ENCODE measurements at places on chromosomes 7 and 10.

DNA sequence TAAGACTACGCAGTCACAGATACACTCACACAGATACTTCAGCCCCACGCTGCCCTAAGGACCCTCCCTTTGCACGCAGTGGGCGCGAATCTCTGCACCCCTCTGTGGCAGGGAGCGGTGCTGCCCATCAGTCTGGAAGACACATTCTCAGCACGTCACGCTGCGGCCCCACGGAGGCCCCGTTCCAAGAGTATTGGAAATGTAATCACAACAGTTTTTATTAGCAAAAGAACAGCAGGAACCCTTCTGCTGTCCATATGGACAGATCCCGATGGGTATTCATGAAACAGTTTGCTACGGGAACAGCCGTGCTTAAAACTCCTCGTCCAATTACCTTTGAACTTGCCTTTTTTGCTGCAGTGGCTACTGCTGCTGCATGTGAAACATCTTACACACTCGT, 131.0 kb downstream of the RPS24 start:
- DNase-seq = no peak

DNA sequence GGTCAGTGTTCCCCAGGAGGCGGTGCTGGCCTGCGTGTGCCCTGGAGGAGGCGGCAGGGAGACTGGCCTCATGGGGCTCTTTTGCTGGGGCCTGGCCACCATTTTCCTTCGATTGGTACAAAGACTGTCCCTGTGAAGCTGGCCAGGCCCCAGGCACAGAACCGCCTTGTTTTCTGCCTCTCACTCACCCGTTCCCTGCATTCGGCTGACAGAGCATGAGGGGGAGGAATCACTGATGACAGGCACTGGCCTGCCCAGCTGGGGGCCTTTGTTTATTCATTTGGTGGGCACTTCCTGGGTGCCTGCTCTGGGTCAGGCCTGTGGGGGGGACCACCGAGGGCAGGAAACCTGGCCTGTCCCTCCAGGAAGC, 139.2 kb downstream of the FAM53B start:
- no peak for DNase-seq

DNA sequence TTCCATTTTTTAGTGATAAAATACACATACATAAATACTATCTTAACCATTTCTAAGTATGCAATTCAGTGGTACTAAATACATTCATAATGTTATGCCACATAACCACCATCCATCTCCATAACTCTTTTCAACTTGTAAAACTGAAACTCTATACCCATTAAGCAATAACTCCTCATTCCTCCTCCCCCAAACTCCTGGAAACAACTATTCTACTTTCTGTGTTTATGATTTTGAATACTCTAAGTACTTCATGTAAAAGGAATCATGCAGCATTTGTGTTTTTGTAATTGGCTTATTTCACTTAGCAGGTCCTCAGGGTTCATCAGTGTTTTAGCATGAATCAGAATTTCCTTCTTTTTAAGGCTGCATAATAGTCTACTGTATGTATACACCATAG, 131.8 kb downstream of the TES start:
- DNase-seq = no peak

DNA sequence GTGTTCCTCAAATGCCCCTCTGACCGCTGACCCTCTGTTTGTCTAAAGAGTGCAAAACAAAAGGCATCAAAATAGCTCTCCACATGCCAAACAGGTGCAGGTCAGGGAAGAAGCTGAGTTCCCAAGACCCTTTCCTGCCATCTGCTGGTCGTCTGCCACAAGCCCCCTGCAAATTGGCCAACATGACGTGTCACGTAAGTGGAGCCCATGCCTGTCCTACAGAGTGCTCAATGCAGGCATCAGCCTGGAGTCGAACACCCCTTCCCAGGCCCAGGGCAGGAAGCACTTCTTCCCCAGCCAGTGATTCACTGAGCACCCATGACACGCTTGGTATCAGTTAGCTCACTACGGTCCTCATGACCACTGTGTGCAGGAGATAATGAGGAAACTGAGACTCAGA, 14.1 kb downstream of the TMEM72 start:
- DNase-seq = no peak

DNA sequence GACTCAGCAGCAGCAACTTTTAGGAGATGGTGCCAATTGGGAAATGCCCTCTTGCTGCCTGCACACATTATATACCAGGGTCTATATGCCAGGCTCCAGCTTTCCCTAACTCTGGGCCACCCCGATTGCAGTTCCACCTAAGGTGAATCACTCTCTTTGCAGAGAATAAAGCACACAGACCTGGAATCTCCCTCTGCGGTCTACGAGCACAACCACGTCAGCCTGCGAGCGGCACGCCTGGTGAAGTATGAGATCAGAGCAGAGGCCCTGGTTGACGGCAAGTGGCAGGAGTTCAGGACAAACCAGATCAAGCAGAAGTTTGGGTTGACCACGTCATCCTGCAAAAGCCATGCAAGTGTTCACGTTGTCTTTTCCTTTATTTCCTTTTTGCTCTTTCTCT, 38.2 kb upstream of the PLEKHA1 start:
- no peak for DNase-seq

DNA sequence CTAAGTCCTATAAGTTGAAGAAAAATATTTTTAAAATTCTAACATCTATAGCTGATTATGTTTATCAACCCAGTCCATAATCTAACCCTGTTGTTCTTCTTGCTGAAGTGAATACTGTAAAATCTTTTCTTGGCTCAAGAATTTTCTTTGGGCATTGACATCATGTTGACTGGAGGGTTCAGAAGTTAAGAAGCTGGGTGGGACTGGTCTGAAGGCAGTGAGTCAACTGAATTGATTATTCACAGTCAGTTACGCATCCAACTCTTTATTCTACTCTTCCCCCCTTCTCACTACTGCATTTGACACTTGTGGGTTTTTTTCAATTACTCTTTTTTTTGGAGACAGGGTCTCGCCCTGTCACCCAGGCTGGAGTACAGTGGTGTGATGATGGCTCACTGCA, 31.0 kb downstream of the DENND2A start:
- DNase-seq = no peak

- DNase-seq = no peak
Measured at GRCh38 chr7:120738816-120739215, 119.1 kb downstream of the TSPAN12 start.

DNA sequence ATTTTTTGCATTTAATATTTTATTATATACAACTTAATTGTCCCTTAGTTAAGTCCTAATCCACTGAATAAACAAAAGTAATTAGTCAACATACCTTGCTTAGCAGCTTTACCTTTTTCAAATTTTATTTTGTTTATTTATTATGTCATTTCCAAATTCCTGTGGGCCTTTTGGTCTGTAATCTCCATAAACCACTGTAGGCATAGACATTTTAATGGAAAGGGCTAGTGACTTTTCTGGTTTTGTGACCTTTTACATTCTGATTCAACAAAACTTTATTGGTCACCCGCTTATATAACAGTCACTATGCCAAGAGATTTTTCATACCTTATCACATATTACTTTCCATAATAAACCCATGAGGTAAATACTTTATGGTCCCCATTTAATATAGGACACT, 181.3 kb upstream of the PRPS1L1 start:
- DNase-seq = no peak

- DNase-seq = no peak
Measured at GRCh38 chr7:151320263-151320845, 21.3 kb upstream of the NUB1 start.

DNA sequence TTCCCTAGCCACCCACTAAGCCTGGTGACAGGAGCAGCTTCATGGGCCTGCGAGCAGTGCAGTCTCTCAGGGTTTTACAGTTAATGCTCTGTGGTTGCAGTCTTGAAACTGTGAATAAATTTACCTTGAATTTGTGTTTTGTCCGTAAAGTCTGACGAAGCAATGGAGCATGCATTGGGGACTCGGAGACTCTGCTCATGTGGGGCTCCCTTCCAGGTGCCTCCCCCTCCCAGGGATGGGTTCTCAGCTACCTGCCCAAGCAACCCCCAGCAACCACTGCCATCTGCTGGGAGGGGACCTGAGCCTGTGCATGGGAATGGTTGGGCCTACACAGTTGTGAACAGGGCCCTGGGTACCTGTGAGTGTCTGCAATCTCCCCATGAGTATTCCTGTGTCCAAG, 36.3 kb upstream of the IKZF1 start:
- DNase-seq = no peak

GRCh38 chr7:146510088-146510680, 393.6 kb downstream of the CNTNAP2 start:
- DNase-seq = no peak

DNA sequence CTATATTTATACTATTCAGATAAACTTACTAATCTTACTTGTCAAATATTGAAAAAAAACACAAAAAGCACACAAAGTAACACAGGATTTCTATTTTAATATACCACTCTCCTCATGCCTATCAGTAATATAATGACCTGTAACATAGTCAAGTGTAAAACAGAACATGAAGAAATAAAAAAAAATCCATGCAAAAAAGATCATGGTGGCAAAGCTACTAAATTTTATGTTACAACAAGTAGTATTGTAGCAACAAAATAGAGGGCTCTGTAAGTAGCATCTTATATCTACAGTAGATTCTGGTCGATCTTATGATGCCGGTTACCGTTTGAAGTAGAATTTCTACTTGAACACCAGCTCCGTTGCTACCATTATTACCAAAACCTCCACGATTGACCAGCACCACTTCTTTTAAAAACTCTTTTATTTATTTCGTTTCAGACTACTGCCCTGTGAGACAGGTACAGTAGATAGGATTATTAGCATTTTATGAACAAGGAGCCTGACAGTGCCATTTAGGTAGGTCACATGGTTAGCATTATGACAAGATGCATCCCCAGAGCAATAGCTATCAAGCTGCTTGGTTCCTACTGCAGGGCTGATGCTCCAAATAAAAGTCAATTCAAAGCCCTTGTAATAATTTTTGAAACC, 2.1 kb downstream of the CPED1 start:
- DNase-seq = no peak

GRCh38 chr10:123558651-123559050, 107.5 kb upstream of the GPR26 start:
- DNase-seq = no peak

DNA sequence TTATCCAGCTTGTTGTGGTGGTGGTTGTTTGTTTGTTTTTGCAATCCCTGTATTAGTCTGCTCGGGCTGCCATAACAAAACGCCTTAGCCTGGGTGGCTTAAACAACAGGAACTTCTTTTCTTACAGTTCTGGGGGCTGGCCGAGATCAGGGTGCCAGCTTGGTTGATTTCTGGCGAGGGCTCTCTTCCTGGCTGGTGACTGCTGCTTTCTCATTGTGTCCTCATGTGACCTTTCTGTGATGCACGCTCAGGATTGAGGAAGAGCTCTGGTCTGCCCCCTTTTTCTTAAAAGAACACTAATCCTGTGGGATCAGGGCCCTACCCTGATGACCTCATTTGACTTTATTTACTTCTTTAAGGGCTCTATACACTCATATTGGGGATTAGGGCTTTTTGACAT, 107.1 kb upstream of the NRP1 start:
- no peak for DNase-seq

- DNase-seq = no peak
Measured at GRCh38 chr10:1873661-1874315, 136.5 kb upstream of the ADARB2 start.

DNA sequence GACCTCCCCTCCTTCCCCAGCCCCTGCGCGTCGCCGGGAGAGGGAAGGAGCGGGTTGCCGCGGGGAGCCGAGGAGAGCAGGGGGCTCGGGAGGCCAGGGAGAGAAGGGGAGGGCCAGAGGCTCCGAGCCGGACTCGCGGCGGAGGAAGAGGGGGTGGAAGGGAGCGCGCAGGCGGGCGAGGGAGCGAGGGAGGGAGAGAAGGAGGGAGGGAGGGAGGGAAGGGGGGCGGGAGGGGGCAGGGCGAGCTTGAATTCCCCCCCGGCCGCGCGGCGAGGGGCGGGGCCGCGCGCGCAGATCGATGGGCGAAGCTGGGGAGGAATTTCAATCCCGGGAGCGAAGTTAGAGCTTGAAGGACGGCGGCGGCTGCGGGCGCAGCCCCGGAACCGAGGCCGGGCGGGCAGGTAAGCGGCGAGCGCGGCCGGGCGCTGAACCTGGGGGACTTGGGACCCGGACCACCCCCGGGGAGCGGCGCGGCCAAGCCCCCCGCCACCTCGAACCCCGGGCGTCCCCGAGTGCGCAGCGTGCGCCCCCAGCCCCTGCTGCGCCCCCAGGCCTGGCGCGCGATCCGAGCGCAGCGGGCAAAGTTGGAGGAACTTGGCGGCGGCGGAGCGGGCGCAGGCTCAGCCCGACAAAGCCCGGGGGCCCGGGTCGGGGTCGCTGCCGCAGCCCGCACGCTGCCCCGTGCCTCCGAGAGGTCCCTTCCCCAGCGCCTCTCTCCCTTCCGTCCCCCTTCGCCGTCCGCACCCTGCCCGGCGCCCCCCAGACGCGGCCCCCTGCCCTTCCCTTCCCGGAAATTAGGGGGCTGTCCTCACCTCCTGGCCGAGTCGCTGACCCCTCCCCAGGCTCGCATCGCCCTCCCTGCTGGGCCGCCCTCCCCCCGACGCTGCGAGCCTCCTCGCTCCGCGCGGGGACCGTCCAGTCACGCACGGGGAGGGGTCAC, at the start of gene ELFN1:
Gene ELFN1, plus strand, starts transcription at position 324 of the 940 bp plus-strand sequence. CDS start 74,320 bp downstream, outside the sequence.
- DNase-seq = no peak

DNA sequence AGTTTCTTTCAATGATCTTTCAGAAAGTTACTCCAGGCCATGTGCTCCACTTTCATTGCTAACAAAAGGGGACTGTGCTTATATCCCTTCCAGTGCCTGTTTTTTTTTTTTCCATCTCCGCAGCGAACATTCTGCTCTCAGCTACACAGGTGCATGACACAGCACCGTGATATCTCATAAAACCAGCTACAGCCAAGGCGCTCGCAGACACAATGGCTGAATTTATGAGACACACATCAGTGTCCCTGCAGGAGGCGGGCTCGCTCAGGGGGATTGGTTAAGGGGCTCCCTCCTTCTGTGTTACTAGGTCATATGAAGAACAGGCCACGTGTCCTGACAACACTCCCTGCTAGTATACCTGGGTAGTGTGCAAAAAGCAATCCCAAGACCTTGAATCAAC, 245.5 kb downstream of the SKAP2 start:
- no peak for DNase-seq

- no peak for DNase-seq
Measured at GRCh38 chr10:1128649-1129048, 72.5 kb downstream of the WDR37 start.

GRCh38 chr7:28381466-28381865, 30.9 kb upstream of the CREB5 start:
- DNase-seq = no peak

- DNase-seq = no peak
Measured at GRCh38 chr10:101959346-101959916, 96.5 kb downstream of the ARMH3 start.

DNA sequence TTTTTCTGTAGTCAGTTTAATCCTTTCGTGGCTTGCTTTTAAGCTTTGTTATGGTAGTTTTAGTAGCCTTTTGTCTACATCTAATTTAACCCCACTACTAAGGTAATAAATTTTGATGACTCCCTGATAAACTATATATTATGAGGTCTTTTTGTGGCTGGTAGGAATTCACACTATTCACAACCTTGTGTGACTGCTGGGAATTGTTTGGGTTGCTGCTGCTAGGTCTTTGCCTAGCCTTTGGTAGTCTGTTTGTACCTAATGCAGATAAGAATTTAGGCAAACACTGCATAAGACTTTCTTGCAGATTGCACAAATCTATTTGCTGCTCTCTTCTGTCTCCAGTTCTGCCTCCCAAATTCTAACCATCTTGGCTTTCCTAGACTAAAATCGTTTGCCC, 58.3 kb downstream of the SHOC2 start:
- no peak for DNase-seq

GRCh38 chr10:44564790-44565189, 179.9 kb upstream of the CXCL12 start:
- DNase-seq = no peak

Measured in CD4-positive, alpha-beta memory T cell (primary cell).